ENCODE measurements at places on chromosomes 4 and X. TPM values are rescaled to one million over a fixed set of nuclear protein-coding genes. Genes with fewer than 3 reads are reported as not detected.

The NHS gene
- 8.2 TPM for total RNA-seq

The NDNF gene
- 0.73 TPM for total RNA-seq

The MAP7D2 gene
- total RNA-seq: 0.90 TPM

The CENPU gene
- total RNA-seq: 77.0 TPM

DNA sequence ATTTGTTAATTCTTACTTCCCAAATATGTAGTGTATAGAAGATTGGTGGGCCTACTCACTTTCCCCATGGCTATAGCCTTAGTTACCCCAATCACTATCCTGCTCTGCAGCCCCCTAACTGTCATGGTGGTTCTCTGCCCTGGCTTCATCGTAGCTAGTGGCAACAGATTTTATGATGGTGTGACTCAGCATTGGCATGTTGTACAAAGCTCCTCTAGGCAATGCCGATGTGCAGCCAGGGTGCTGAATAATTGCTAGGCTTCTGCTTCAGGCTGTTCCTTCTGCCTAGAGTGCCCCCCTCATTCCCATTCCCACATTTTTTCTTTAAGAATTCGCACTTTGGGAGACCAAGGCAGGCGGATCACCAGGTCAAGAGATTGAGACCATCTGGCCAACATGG, 35.2 kb downstream of the AFF2 start:
- H3K27me3 ChIP-seq: no peaks in the 10 kb centered on the region
- H3K27ac ChIP-seq: no peak overlapping the region
- no peak for DNase-seq
- H3K36me3 ChIP-seq: no peaks in the 10 kb centered on the region

GRCh38 chr4:36024901-36025660, 219.2 kb downstream of the ARAP2 start:
- no peaks in the 10 kb centered on the region for H3K36me3 ChIP-seq
- no peak for DNase-seq
- H3K27ac ChIP-seq: no peak overlapping the region
- H3K4me1 ChIP-seq: peaks cover 15% of the 10 kb centered on the region
- H3K27me3 ChIP-seq: no peaks in the 10 kb centered on the region
- no peak overlapping the region for H3K4me3 ChIP-seq

DNA sequence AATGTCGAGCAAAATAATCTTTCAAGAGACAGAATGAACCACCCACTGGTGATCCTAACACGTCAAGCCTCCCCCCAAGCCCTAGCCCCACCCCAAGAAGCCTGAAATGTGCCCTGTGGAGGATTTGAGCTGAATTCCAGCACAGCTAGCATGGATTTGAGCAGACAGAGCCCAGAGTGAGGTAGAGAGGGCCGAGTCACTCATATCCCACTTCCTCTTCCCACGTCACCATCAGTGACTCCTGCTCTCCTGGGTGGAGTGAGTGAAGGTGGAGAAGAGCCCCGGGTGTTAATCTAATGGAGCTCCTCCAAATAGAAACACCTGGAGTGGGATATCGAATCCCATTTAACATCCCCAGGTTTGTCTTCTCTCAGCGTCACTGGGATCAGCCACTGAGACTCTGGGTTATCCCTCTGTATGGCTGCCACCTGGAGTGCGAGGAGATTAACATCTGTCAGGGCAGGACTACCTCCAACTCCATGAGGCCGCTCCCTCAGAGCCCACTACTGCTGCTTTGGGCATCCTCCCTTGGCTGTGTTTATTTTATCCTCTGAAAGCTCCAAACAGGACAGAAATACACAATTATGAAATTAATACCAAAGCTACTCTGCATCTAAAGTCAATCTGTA, 136.6 kb downstream of the NWD2 start:
- H3K27ac ChIP-seq: no peak overlapping the region
- H3K27me3 ChIP-seq: no peaks in the 10 kb centered on the region
- H3K4me1 ChIP-seq: peaks cover 6% of the 10 kb centered on the region
- DNase-seq: peak; percentile 23

- DNase-seq: peak; percentile 10
- H3K36me3 ChIP-seq: no peaks in the 10 kb centered on the region
- peaks cover 4% of the 10 kb centered on the region for H3K4me1 ChIP-seq
- no peak overlapping the region for H3K4me3 ChIP-seq
- no peak overlapping the region for H3K27ac ChIP-seq
Measured at GRCh38 chrX:57822818-57823217, 87.4 kb downstream of the ZXDA start.

DNA sequence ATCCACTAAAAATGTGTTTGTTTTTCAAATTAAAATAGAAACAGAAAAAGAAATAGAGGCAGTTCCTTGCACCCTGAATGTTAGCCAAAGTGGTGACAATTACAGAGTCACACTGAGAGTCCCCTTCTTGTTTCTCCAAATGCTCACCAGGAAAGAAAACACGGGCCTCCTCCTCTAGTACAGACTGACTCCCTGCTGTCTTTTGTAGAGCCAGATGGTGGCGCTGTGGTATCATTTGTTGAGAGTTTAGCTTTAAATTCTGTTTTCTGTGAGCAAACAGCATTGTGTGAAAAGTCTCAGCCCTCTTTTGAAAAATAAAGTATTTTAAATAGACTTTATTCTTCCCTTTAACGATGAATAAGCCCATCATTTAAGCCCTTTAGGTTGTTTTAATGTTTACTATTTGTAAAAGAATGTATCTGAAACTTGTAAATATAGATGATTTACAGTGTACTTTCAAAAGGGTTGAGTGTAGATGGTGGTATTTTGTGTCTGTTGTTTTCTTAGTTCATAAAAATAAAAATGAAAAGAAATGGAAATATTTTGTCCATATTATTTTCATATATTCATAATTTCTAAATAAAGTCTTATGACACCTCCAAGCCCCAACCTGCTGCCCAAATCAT, 36.9 kb upstream of the ATOH1 start:
- H3K36me3 ChIP-seq: no peaks in the 10 kb centered on the region
- no peaks in the 10 kb centered on the region for H3K4me1 ChIP-seq
- H3K27ac ChIP-seq: no peak overlapping the region
- peak; percentile 89 for DNase-seq

DNA sequence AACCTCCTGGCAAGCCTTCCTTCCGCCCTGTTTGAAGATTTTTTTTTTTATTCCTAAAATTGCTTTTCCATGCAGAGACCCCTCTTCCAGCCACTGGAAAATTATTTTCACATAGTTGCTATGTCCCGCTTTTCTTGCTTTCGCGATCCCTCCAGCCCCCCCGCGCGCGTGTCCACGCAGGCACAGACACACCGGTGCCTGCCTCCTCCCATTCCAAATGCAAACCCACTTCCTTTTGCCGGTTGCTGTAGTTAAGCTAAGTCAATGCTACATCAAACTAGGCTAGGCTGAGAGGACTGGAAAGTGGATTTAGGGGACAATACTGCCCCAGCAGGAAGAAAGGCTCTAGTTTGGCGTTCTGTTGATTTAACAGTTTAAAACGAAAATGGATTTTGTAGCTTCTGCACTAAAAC, 111.0 kb downstream of the DHX15 start:
- H3K27me3 ChIP-seq: peaks cover 31% of the 10 kb centered on the region
- no peaks in the 10 kb centered on the region for H3K36me3 ChIP-seq
- no peak overlapping the region for H3K27ac ChIP-seq
- peak; percentile 58 for DNase-seq
- H3K4me3 ChIP-seq: peak overlapping the region; percentile 81
- H3K4me1 ChIP-seq: peaks cover 40% of the 10 kb centered on the region

- no peaks in the 10 kb centered on the region for H3K4me1 ChIP-seq
- no peaks in the 10 kb centered on the region for H3K27me3 ChIP-seq
- no peak overlapping the region for H3K4me3 ChIP-seq
- H3K36me3 ChIP-seq: no peaks in the 10 kb centered on the region
Measured at GRCh38 chrX:28787206-28787605, 200.0 kb downstream of the IL1RAPL1 start.

- no peaks in the 10 kb centered on the region for H3K36me3 ChIP-seq
- no peak for DNase-seq
- no peaks in the 10 kb centered on the region for H3K27me3 ChIP-seq
- H3K4me1 ChIP-seq: no peaks in the 10 kb centered on the region
- H3K4me3 ChIP-seq: no peak overlapping the region
Measured at GRCh38 chrX:69037786-69038185, 127.5 kb downstream of the PJA1 start.

GRCh38 chr4:69894186-69894585, 34.2 kb upstream of the SULT1E1 start:
- no peak overlapping the region for H3K27ac ChIP-seq
- no peak for DNase-seq
- no peaks in the 10 kb centered on the region for H3K27me3 ChIP-seq
- H3K4me1 ChIP-seq: no peaks in the 10 kb centered on the region
